ENCODE measurements at places on chromosomes 5 and 9.

DNA sequence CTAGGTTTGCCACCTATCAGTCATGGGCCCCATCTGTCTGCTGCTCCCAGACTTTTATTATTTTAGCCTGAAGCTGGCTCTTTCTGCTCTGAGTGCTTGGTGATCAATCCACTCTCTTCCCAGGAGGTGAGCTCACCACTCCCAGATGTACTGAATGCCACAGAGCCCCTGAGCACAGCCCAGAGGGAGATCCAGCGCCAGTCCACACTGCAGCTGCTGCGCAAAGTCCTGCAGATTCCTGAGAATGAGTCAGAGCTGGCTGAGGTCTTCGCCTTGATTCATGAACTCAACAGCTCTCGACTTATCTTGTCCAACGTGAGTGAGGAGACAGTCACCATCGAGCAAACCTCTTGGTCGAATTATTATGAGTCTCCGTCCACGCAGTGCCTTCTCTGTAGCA, 36.0 kb downstream of the HMGXB3 start:
- no peak for DNase-seq

- no peak for DNase-seq
Observed at GRCh38 chr5:57524348-57525060, 41.9 kb upstream of the ACTBL2 start.

DNA sequence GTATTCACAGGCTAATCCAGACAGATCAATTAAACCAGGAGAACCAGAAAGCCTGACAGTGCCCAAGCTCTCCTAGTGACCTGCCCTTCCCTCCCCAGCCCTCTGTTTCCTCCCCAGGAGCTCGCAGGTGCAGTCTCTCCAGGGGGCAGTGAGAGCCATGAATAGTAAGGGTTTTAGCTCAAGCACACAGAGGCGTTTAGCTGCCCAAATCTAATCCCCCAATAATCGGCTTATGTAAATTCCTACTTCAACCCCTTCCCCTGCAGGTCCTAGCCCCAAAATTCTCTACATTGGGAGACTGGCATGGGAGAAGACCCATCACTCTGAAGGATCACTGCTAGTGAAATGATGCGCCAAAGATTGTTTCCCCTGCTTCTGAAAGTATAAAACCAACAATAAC, 10.5 kb upstream of the TAL2 start:
- no peak for DNase-seq

- no peak for DNase-seq
Observed at GRCh38 chr9:135409286-135410200, 70.0 kb upstream of the PPP1R26 start.

DNA sequence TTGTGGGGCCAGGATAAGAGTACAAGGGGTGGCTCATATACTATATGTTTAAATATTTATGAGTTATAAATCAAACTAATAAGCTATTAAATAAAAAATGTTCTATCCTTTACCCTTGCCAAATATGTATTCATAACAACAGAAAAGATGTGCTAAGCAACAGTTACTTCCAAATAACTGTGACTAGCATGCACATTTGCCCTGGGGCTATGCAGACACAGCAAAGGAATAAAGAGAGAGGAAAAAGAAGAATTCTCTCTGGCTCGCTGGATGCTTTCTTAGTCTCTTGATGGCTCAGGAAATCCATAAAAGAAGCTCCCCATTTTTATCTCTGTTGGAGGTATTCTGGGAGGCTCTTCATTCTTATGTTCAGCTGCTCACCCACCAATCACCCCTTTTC, 182.4 kb upstream of the ATP10B start:
- DNase-seq, result no peak

DNA sequence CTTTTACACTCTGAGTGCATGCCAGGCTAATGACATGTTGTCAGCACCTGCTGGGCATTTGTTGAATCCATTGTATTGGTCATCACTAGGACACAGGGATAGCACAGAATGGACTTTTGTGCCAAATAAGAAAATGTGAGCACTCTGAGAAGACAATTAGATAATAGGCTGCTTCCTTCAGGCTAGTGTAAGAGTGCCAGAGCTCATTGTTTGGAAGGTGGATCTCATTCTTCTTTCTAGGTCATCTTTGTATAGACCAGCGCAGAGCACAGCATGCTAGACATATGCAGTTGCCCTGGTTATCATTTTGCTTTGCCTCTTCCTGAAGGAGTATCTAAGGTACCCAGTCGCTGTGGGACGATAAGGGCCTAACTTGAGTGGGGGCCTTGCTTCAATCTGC, 493.4 kb upstream of the COX7C start:
- DNase-seq, result no peak

All from stimulated activated CD4-positive, alpha-beta T cell treated with anti-CD3 and anti-CD28 coated beads, Interleukin-1b, Interleukin-23, amount 100 ng/mL, for 1 hour (primary cell).